ENCODE measurements at places on chromosomes 7 and 10.

DNA sequence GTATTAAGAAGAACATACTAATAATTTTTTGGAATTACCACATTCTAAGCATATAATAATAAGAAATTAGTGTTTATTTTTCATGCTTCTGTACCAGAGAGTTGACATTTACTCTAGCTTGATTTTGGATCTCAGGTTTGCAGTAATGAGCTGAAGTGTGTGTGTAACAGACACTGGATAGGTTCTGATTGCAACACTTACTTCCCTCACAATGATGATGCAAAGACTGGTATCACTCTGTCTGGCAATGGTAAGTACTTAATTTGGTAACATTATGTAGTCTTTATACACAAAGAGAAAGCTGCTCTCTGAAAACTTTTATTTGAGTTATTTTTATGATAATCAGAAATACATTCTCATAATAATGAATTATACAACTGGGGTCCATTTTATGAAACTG, 54.1 kb downstream of the SRI start:
- DNase-seq = no peak

GRCh38 chr10:32846974-32847373, 111.1 kb downstream of the ITGB1 start:
- DNase-seq = no peak

DNA sequence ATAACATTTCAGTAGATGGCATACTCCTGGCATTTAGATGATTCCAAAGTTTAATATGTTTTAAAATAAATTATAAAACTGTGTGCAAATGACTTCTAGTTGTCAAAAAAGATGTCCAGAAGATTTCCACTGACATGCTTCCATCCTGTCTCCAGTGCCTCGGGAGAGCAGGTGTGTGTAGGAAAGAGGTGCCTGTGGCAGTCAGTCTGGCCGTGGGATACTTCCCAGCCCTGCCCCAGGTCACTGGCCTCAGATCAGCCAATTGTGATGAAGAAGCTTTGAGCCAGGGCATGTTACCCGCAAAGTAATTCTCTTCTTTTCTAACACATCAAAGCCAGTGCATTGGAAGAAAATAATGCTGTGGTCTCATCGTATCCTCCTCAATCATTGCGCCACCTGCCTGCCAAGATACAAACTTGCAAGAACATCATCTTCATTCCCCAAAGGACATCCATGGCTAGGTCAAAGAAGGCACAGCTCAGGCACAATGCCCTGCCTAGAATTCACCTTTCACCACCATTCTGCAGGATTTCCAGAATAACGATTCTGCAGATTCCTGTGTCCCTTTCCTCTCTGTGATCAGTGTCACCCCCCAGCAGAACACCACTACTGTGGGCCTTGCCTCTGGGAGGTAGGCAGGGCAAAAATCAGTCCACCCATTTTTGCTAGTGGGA, 6.3 kb upstream of the KCNMA1 start:
- DNase-seq = no peak

DNA sequence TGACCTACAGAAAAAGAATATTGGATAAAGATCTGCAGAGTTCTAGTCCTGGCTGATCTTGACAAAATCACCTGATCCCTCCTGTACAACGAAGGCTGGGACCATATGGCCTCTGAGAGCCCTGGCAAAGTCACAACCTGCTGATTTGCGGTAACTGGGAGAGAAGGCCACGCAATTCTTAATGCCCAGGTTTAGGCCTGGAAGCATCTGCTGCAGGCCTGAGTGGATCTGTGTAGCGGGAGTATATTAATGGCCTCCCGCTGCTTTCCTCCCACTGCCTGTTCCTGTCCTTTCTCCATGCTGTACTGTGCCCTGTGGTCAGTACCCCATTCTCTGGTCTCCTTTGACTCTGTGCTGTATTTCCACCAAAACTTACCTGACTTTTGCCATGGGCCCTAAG, 24.2 kb downstream of the AKR1B1 start:
- DNase-seq = no peak

DNA sequence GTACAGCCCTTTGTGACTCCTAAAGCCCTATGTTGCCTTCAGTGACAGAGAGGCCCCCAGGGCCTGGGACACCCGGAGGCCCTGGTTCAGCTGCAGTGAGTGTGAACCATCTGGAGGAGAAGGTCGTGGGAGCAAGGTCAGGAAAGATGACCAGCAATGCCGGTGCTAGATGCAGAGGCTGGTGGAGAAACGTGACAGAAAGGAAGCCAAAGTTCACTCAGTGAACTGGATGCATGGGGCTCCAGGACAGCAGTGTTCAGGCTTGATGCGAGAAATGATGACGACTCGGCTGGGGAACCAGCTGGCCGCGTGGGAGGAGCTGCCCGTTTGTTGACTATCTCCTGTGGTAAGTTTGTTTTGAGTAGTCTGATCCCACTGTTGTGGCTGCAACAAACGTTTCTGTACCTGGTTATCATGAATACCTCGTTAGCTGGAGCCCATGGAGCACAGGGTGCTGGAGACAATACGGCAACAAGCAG, 54.1 kb upstream of the MKRN1 start:
- DNase-seq = no peak

GRCh38 chr10:80647173-80647833, 109.6 kb downstream of the SH2D4B start:
- DNase-seq = no peak

DNA sequence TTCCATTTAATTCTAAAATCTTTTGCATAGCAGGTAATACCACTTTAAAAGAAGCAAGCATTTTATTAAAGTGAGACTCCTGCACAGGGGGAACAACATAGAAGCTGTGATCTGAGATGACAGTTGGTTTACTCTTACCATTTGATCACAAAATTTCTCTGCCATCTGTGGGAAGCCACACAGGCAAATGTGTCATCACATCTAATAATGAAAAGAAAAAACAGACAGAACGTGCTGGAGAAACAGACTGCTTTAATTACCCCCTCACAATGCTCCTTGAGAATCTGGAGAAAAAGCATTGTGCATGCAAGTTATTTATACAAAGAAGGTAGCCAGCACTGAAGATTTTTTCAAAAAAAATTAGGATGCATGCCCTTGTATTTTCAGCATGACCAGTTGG, 165.2 kb upstream of the PTER start:
- DNase-seq = no peak

- no peak for DNase-seq
These were observed 1250.6 kb upstream of the LRRTM3 start for GRCh38 chr10:65675236-65675635.

GRCh38 chr7:155872678-155873369, 60.6 kb upstream of the SHH start:
- DNase-seq = no peak

DNA sequence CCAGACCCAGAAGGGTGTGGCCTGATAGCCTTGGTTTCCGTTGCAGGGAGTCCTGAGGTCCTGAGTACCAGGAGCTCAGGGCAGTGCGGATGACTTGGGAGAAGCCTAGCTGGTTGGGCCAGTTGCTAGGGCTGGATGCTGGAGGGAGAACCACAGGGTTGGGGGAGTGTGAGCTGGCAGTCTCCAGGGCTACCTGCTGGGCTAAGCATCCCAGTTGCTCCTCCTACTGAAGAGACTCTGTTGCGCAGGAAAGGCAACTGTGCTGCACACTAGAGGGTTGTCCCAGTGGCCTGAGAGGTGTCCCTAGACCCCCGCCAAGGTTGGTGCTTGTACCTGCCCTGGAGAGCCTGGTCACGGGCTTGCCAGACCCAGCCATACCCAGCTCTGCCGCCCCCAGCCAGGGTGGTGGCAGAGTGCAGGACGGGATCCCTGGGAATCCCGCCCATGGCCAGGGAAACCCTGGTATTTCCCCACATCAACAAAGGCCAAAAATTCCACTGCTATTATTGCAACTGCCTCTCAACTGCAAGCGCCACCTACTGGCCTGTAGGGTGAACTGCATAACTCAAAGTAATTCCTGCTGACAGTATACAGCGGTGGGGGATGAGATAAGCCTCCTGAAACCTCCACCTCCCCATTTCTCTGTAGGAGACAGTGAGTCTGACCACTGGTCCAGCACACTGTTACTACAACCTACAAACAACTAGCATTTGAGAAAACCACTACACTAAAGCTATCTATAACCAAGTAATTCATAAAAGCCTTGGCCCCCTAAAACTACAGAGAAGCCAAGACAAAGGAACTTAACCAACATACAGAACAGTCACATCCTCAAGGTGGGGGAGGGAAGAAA, 67.6 kb upstream of the DDC start:
- peak; percentile 31 for DNase-seq

GRCh38 chr7:120170834-120171233, 102.1 kb upstream of the KCND2 start:
- no peak for DNase-seq

GRCh38 chr7:66140924-66141323, 26.3 kb downstream of the CRCP start:
- DNase-seq = no peak

- DNase-seq = no peak
These were observed 84.2 kb upstream of the LRRN3 start for GRCh38 chr7:111006691-111007090.

- no peak for DNase-seq
These were observed 332.4 kb downstream of the PTEN start for GRCh38 chr10:88195841-88196240.

GRCh38 chr10:70847659-70848360, 32.1 kb downstream of the SGPL1 start:
- no peak for DNase-seq

- DNase-seq = no peak
These were observed 37.3 kb upstream of the LAMB4 start for GRCh38 chr7:108167460-108167859.

GRCh38 chr7:138289864-138290263, 170.2 kb upstream of the TRIM24 start:
- DNase-seq = no peak

GRCh38 chr7:29216128-29216527, 21.6 kb downstream of the CHN2 start:
- DNase-seq = no peak

DNA sequence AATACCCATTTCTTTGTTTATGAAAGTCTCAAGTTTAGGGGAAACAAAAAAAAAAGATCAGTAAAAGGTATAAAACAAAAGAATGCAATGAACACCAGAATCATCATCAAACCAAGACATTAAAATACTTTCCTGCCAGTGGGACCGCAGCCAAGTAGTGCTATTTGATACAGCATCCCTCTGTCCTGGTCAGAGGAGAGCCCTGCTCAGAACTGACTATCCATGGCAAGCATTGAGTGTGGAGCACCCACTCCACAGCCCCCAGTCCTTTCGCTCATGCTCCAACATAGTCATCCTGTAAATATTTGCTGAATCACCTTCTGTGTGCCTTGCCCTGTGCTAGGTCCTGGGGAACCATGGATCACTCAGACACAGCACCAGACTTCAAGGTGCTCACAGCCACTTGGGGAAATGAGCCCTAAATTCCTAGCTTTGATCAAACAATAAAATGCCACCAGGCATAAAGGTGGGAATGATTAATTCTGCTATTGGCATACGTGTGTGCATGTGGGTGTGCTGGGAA, 213.6 kb upstream of the TBX20 start:
- no peak for DNase-seq

- no peak for DNase-seq
These were observed 288.9 kb downstream of the KCNMA1 start for GRCh38 chr10:77348751-77349150.
